ENCODE measurements at places on chromosomes 1 and 21. TPM values are rescaled to one million over a fixed set of nuclear protein-coding genes. Genes with fewer than 3 reads are reported as not detected.

Gene SPRR2E
- not detected for total RNA-seq

Gene MRAP
- total RNA-seq = not detected

Gene OR1C1
- not detected for total RNA-seq

Gene SYTL1
- 26.3 TPM for total RNA-seq

Gene SLAMF1
- total RNA-seq = 118 TPM

Gene REN
- not detected for total RNA-seq

Data from activated T-helper 1 cell treated with anti-CD3 and anti-CD28 coated beads, Interleukin-12 subunit alpha, Interleukin-12 subunit beta, Interleukin-2, Interleukin-4 antibody, amounts not matched to agents 30 ng/mL and 10 ng/mL and 1 ng/mL, durations not matched to agents 14 hours and 24 hours and 36 hours (primary cell).